ENCODE measurements at places on chromosomes 7 and 10.

DNA sequence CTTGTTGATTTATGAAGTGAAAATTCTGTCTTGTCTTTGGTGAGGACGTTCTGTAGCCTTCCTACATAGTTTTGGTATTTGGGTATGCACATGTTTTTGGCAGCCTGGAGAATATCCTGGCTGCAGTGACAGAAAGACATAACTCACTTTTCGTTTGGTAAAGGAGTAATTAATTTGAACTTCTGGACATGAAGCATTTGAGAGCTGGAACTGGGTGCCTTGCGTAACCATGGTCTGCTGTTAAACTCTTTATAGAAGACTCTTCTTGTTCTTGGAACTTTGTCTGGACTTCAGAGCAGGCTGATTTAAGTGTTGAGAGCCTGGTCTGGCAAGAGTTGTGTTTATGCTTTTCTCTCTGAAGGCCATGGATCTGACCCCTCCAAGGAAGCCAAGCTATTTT lies 231.3 kb downstream of the LRMDA start:
- DNase-seq = no peak

DNA sequence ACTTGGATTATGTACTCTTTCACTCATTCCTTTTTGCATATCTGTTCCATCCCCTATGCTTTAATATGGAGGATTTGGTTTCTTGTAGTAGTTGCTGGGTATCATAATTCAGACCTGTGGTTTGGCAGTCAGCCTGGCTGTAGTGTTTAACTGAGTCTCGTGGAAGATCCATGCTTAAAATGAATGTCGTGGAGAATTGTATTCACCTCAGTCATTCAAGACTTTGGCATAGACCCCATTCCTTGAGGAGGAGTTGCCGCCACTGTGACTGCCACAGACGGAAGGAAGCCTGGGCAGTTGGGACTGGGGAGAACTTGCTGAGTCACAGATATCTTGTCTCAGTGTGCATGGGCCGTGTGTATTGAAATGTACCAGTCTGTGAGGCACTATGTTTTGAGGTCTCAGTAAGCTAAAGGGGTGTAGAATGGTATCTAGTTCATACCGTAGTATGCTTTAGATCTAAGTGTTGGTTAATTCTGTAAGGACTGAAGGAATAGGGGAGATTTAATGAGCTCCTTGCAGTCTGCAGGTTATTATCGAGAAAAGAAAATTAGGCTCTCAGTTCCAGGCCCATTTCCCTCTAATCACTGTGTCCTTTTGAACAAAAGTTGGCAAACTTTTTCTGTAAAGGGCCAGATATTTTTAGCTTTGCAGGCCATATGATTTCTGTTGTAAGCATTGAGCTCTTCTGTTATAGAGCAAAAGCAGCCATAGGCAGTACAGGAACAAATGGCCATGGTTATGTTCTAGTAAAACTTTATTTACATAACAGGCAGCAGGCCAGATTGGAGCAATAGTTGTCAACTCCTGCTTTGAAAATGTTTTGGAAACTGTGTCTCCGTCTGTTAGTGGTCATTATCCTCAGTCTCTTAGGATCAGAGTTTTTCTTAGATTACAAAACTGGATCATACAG lies 76.8 kb downstream of the TPST1 start:
- no peak for DNase-seq

GRCh38 chr7:26127411-26127810 lies 24.6 kb upstream of the NFE2L3 start:
- DNase-seq = no peak

- no peak for DNase-seq
These were observed 161.8 kb downstream of the DPY19L1 start for GRCh38 chr7:34875481-34875880.

- DNase-seq = no peak
These were observed 465.1 kb upstream of the ADARB2 start for GRCh38 chr10:2202401-2202800.

DNA sequence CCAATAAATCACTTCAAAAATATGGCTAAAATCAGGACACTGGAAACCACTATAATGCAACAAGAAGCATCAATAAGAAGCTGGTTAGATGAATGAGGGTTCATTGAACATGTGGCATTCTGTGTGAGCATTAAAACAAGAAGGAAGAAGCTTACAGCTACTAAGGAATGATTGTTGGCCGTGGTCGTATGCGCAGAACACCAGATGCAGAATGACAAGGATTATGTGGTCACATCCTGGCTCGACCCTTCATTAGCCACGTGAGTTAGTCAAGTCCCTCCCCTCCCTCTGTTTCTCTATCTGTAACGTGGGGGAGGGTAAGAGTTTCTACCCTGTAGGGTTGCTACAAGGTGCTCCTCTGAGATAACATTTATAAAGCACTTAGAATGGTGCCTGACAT lies 174.3 kb downstream of the ADAM12 start:
- DNase-seq = no peak

- no peak for DNase-seq
These were observed 238.2 kb upstream of the NEBL start for GRCh38 chr10:21135023-21135931.

DNA sequence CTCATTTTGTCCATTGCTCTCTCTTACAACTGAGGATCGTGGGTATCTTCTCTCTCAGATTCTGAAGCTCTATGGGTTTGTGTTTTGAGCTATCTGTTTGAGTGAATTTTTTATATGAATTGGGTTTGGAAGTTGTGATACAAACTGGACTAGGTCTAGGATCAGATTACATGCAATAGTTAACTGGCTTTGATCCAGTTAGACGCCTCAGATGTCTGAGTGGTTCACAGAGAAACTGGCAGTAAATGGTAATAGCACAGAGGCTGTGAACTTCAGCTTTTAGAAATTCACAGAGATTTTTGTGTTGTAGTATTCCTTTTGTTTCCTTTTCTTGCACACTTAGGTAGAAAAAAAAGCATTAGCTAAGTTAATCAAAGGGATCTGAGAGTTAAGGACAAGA lies 12.7 kb upstream of the DNMBP start:
- no peak for DNase-seq

- DNase-seq = no peak
These were observed 34.7 kb downstream of the ENTPD7 start for GRCh38 chr10:99693933-99694583.

DNA sequence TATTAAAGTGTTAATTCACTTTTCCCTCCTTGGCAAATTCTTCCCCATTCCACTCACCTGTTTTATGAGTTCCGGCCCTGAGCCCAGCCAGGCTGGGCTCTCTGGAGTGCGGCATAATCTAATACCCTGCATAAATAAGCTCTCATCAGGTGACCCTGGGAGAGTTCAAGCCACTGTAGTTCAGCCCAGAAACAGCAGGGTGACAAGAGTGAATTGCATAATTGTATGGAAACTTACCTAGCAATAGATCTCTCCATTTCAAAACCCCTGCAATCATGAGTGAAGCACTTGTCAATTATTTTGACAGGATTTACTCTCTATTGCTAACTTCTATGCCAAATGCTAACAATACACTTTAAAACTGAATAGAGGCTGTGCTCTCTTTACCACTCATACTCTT lies 94.7 kb downstream of the OSBPL3 start:
- no peak for DNase-seq

DNA sequence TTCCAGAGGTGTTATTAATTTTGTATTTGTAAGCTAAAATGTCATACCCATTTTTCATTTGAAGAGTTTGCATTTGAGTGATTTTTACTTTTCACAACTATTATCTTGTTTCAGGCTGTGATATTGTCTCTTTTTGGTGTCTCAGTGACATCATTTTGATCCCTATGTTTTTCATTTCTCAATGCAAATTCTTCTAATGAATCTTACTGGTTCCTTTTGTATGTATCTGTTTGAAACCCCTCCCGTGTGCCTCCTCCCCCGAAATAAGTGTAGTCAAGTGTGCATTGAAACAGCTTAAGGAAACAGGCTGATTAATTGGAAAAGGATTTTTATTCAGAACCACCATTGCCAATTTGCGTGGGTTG lies 77.8 kb downstream of the SHH start:
- DNase-seq = no peak

GRCh38 chr7:75617634-75618234 lies 121.0 kb downstream of the HIP1 start:
- DNase-seq = no peak

DNA sequence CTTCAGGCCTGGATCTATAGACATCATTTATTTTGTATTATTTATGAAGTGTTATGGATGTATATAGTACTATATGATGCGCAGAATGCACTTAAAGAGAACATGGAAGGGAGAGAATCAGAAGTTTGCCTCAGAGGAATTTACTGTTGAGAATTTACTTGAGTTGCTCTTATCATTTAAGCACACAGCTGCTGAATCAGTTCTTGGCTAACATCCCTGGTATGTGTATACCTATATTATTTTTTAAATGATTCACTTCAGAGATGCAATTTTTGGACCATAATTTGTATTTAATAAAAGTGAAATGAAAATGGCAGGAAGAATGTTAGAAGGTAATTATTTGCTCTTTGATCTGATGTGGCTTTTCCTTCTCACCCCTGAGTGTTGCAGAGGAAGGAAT lies 191.6 kb downstream of the BICC1 start:
- no peak for DNase-seq

DNA sequence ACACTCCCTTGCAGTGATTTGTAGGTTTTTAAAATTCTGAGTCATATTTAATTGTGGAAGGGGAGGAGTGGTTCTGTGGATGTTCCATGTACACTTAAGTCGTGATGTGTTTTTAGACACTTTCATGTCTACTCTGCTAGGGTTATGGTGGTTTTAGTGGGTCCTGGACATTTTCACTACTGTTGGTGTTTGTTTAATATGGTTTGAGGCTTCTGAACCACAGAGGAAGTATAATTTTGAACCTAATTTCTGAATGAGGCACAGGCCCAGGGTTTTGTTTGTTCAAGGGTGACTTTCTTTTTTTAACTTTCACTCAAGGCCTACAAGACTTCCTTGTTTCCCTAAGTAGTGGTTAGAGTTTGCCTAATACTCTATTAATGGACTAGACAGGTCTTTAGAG lies 13.3 kb downstream of the SLC26A5 start:
- DNase-seq = no peak

GRCh38 chr10:126087153-126087680 lies 190.9 kb downstream of the FANK1 start:
- DNase-seq = no peak

DNA sequence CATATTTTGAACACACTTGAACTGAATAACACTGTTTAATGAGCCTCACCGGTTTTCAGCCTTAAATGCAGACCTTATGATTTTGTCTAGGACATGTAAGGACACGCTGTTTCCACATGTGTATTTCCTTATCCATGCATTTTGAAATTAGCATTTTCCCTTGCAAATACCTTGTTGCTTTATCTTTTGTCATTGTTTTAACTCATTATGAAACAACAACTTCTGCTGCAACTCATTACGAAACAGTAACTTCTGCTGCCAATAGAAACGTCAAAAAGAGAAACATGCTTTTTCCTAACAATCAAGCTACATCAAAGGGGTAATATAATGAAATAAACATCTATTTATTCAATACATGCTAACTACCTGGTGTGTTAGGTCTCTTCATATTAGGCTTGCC lies 322.0 kb downstream of the AGMO start:
- DNase-seq = no peak

- DNase-seq = peak; percentile 0
These were observed 10.1 kb downstream of the FZD8 start for GRCh38 chr10:35632027-35632426.

DNA sequence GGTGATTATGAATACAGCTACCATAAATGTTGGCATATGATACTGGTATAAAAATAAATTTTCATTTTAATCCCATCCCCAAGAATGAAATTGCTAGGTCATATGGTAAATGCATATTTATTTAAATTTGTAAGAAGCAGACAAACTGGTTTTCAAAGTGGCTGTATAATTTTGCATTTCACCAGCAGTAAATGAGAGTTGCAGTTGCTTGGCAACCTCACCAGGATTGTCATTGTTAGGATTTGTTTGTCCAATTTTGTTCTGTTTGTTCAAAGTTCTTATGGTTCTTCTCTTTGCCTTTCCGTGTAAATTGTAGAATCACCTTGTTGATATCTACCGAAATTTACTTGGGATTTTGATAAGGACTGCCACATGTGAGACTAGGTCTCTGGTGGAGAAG lies 237.4 kb downstream of the OTUD1 start:
- DNase-seq = no peak

- no peak for DNase-seq
These were observed 56.2 kb upstream of the GDF10 start for GRCh38 chr10:47243791-47244190.

DNA sequence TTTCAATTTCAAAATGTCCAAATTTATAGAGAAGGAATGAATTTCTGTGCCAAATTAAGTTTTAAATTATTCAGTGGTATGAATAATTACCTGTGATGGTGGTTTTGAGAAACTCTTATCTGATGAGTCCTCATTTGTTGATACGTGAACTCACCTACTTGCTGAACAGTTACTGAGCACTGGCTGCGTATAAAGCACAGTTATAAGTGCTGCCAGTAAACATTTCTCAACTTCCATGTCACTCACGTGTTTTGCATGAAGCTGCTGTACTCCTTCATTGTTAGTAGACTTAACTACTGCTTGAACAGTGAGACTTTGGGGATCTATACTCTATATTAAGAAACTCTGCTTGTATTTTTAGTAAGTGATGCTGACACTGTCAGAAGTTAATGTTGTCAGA lies 269.1 kb upstream of the FZD8 start:
- no peak for DNase-seq

GRCh38 chr10:100866010-100866409 lies 46.8 kb upstream of the SLF2 start:
- DNase-seq = no peak

- DNase-seq = no peak
These were observed 359.4 kb downstream of the PRPF18 start for GRCh38 chr10:13946209-13946460.

GRCh38 chr10:131727560-131727959 lies 173.2 kb upstream of the PPP2R2D start:
- DNase-seq = no peak

GRCh38 chr10:77599651-77600050 lies 38.0 kb downstream of the KCNMA1 start:
- DNase-seq = no peak

DNA sequence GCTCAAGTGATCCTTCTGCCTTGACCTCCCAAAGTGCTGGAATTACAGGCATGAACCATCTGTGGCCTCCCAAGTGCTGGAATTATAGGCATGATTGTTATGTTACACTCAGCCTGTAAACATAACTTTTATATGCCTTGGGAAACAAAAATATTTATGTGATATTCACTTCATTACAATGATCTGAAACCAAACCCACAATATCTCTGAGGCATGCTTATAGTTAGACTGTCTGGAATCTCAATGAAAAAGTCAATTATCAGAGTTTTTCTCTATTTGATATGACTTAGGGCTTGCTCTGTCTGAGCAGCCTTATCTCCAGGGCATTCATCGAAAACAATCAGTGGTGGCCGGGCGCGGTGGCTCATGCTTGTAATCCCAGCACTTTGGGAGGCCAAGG lies 195.3 kb upstream of the MYO3A start:
- no peak for DNase-seq

- no peak for DNase-seq
These were observed 74.3 kb upstream of the MKX start for GRCh38 chr10:27819781-27820531.

DNA sequence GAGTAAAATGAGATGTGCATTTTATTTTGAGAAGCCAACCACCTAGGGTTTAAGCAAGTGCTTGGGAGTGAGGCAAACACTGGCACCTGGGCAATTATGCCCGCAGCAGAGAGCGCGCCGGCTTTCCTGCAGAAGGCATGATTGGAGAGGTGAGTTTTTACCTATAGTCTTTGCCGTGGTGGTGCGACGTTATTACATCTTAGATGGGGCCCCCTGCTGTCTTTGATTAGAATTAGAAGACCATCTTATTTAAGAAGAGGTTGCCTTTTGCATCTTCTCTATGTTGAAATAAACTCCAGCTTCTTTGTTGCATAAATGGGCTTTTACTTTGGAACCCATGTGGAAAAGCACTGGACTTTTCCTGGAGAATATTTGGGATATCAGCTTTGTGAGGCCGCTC lies 409.5 kb downstream of the GLRX3 start:
- no peak for DNase-seq

Measured in COR-L47 (cell line).